Upper lobe of left lung (tissue), 6 donors: ENCODE measurements at places on chromosomes 3 and 15. TPM values are rescaled to one million over a fixed set of nuclear protein-coding genes. Genes with fewer than 3 reads are reported as not detected.

Gene CORO2B
- total RNA-seq, result 1.7 TPM

Gene TRH
- 0.55 TPM for total RNA-seq

GRCh38 chr15:64774629-64775493 lies 528 bp downstream of the RBPMS2 start:
- peaks cover 15% of the 10 kb centered on the region for H3K27me3 ChIP-seq
- no peaks in the 10 kb centered on the region for H3K4me1 ChIP-seq
- H3K4me3 ChIP-seq, result peak overlapping the region; percentile 54
- peak overlapping the region; percentile 84 for H3K27ac ChIP-seq
- DNase-seq, result no peak

GRCh38 chr3:115211810-115212492 lies 64.9 kb upstream of the ZBTB20 start:
- no peaks in the 10 kb centered on the region for H3K27me3 ChIP-seq
- H3K4me3 ChIP-seq, result no peak overlapping the region
- H3K36me3 ChIP-seq, result no peaks in the 10 kb centered on the region
- H3K27ac ChIP-seq, result no peak overlapping the region
- no peaks in the 10 kb centered on the region for H3K4me1 ChIP-seq

DNA sequence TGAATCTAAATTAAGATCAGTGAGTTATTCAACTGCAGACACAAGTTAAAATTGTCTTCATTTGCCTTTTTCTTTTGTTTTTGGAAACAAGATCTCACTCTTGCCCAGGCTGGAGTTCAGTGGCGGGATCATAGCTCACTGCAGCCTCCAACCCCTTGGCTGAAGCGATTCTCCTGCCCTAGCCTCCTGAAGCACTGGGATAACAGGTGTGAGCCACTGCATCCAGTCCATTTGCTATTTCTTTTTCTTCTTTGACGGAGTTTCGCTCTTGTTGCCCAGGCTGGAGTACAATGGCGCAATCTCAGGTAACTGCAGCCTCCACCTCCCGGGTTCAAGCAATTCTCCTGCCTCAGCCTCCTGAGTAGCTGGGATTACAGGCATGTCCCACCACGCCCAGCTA lies 10.3 kb downstream of the RNF168 start:
- peaks cover 3% of the 10 kb centered on the region for H3K36me3 ChIP-seq
- peaks cover under 1% of the 10 kb centered on the region for H3K4me1 ChIP-seq
- H3K4me3 ChIP-seq, result no peak overlapping the region

DNA sequence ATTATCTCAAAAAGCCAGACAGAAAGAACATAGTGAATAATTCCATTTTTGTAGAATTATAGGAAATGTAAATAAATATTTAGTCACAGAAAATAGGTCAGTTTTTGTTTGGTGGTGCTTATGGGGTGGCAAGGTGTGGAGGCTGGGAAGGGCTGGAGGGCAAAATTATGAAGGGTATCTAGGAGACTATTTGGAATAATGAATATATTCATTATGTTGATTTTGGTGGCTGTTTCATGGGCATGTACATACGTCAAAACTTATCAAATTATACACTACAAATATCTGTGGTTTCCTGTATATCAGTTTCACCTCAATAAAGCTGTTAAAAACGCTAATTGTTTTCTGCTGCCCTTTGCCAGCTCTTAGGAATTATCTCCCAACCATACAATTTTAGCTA lies 298.7 kb upstream of the GOLIM4 start:
- no peaks in the 10 kb centered on the region for H3K27me3 ChIP-seq
- DNase-seq, result no peak
- no peak overlapping the region for H3K27ac ChIP-seq
- H3K36me3 ChIP-seq, result no peaks in the 10 kb centered on the region

DNA sequence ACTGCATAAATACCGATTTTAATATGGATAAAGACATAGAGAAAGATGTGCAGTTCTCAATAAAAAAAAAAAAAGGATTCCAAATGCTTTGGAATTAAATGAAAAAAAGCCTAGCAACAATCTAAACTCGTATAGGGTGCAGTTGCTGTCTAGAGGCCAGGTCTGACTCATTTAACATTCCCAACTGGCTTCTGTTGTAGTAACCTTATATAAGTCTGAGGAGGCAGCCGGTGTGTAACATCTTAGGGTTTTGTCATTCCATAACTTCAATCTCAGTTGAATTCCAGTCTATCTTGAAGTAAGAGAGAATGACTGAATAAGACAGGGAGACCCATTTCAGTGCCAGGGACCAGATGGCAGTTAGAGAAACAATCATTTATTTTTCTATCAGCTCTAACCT lies 6.5 kb downstream of the PDCD10 start:
- H3K4me1 ChIP-seq, result peaks cover 41% of the 10 kb centered on the region
- H3K27ac ChIP-seq, result no peak overlapping the region
- no peak for DNase-seq
- no peaks in the 10 kb centered on the region for H3K27me3 ChIP-seq
